ENCODE measurements at places on chromosomes 11 and 22. TPM values are rescaled to one million over a fixed set of nuclear protein-coding genes. Genes with fewer than 3 reads are reported as not detected.

The CNGA4 gene
- not detected for total RNA-seq

The CALCA gene
- total RNA-seq = not detected

The ARRB1 gene
- total RNA-seq = 38.4 TPM

The FADS3 gene
- 89.6 TPM for total RNA-seq

The MS4A1 gene
- not detected for total RNA-seq

The MS4A6A gene
- not detected for total RNA-seq
